Activated gamma-delta T cell treated with Interleukin-2 at 50 U/mL for 16 hours (primary cell): ENCODE measurements at places on chromosomes 5 and 9.

DNA sequence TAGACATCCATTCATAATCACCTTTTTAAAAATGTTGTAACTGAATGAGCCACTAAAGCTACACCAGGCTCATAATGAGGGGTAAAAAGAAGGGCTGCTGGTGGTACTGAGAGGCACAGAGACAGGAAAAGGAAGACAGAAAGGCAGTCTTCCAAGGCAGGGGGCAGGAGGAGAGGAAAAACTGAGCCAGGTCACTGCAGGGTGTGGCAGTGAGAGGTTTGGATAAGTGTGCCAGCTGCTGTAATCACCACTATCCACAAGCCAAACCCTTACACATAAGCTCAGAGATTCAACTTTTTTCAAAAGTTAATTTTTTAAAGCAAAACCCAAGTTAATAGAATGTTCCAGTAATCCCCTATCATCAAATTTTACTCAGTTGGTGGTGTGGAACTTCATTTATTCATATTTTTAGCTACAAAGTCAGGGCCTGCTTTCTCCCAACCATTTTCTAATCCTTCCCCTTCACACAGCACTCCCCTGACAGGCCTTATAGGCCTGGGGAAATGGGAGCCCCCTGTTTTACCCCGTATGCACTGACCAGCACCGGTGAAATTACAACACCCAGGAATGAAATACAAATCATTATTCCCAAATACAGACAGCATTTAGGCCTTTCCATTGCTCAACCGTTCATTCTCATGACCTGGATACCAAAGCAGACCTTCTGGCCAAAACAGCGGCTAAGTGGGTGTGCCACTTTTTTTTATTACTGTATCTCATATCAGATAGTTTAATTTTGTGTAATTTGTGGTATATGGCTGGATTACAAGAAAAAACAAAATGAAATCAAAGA, 76.3 kb downstream of the EFNA5 start:
- DNase-seq, result no peak

- no peak for DNase-seq
Measured at GRCh38 chr9:136765041-136765440, 723 bp upstream of the LCN15 start.

- DNase-seq, result no peak
Measured at GRCh38 chr5:60229691-60230185, 336.2 kb upstream of the PDE4D start.

- DNase-seq, result no peak
Measured at GRCh38 chr9:88143179-88143578, 4.9 kb upstream of the SPATA31C2 start.

DNA sequence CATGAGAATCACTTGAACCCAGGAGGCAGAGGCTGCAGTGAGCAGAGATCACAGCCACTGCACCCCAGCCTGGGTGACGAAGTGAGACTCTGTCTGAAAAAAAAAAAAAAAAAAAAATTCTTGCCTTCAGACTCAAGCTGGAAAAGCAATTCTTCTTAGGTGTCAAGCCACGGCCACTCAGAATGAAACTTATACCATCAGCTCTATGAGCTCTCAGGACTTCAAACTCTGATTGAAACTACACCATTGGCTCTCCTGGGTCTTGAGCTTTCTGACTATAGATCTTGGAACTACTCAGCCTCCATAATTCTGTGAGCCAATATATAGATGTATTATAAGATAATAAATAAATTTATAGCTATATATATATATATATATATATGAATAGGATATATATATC, 12.9 kb upstream of the FGF10 start:
- DNase-seq, result no peak

DNA sequence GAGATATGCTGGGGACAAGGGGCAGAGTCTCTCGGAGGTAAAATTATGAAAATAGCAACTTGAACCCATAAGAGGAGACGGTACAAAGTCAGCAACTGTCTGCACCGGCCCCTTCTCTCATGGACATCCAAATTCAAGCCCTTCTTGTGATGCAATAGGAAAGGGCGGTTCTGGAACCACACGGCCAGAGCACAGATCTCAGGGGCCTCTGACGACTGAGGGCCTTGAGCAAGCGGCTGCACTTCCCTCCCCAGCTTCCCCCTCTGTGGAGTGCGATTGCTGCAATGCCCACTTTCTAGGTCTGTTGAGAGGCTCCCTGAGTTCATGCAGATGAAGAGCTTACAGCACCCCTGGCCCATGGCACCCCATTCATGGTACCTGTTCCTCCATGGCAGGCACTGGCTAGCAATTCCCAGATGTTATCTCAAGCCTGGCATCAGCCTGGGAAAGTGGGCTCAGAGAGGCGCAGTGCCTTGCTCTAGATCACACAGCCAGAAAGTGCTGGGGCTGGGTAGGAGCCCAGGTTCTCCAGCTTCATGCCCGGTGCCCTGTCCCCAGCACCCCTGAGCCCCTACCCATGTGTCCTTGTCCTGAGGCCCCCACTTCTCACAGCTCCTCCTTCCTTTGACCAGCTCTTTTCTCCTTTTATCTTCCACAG, 17.7 kb upstream of the CPLX2 start:
- no peak for DNase-seq

- no peak for DNase-seq
Measured at GRCh38 chr5:151892393-151892792, 32.3 kb downstream of the GLRA1 start.

DNA sequence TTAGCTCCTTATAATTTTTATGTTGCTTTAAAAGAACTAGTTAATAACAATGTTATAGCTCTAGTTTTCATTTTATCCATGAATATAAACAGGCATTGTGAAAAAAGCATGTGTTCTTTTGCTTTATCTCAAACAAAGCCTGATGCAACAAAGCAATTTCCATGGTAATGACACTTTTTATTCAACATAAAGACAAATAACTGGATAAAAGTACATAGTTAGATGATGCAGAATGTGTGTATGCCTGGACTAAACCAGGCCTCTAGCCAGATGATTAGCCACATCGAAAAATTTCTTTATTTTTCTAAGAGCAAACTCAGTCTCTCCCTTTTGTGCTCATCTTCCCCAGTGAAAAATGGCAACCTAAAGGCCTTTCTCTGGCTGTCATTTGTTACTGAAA, 125.6 kb upstream of the TARS1 start:
- no peak for DNase-seq

- no peak for DNase-seq
Measured at GRCh38 chr9:13089666-13090065, 189.8 kb downstream of the MPDZ start.

DNA sequence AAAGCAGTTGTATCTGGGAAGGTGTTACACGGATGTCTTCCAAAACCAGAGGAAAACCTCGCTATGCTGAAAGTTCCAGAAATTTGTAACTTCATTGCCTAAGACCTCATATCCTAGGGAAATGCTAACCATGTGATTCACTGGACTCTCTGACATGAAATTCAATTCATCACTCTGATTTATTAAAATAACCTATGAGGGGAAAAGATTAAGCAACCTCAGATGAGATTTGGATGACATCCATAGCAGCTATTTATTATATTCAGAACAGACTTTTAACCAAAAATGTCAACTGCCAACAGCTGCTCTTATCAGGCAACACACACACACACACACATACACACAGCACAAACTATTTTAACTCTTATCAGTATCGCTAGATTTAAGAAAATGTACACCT, 1006.4 kb upstream of the CTNND2 start:
- DNase-seq, result no peak

DNA sequence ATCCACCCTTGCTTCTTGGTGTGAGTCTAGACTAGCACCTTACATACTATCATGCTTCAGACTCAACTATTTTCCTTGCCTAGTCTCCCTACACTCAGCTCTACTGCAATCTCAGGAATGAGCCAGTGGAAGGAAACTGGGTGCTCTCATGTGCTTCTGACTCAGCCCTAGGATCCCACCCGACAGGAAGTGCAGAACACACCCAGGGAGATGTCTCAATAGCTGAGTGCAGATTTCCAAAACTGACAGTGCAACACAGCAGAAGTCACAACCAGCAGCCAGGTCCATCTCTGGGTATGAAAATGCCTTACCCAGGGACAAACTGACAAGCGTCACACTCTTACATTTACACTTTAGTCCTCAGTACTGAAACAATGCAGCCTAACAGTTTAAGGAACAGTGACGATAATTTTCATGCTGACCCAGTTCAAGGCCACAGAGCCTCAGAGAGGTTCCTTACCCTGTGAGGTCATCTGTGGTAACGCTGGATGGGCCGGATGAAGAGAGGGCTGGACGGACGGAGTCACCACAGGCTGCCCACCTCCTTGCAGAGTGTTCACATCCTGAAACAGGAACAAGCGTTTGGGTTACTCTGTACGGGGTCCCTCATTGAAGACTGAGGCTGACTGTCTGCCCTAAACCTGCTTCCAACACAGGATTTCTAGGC, 33.0 kb downstream of the FKBP15 start:
- DNase-seq, result no peak

DNA sequence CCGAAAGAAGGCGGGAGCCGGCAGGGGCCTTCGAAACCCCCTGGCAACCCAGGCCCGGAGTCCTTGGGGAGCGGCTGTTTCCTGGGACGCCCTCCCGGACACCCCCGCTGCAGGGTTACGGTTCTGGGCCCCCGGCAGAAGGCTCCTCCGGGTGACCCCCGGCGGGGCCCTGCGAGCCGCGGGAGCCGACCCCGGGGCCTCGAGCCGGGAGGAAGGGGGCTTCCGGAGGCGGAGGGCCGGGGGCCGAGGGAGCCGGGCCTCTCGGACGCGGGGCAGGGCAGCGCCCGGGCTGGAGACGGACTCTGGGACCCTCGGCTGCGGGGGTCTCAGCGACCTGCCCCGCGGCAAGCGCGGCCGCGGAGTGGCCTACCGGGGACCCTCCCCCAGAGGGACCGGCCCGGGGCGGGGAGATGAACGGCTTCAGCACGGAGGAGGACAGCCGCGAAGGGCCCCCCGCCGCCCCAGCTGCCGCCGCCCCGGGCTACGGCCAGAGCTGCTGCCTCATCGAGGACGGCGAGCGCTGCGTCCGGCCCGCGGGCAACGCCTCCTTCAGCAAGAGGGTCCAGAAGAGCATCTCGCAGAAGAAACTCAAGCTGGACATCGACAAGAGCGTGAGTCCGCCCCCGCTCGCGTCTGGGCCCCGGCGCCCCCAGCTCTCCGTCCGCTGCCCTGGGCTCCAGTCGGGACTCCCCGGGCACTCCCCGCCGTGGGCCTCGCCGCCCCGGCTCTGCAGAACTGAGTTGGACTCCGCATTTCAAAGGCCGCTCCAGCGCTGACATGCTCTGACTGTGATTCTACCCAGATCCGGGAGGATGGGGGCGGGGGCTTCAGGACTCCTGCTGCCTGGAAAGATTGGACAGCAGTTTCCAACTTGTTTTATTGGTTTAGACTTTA, 645 bp downstream of the SAP30L start:
- peak; percentile 31 for DNase-seq

- no peak for DNase-seq
Measured at GRCh38 chr5:127079994-127080491, 6.7 kb upstream of the C5orf63 start.

DNA sequence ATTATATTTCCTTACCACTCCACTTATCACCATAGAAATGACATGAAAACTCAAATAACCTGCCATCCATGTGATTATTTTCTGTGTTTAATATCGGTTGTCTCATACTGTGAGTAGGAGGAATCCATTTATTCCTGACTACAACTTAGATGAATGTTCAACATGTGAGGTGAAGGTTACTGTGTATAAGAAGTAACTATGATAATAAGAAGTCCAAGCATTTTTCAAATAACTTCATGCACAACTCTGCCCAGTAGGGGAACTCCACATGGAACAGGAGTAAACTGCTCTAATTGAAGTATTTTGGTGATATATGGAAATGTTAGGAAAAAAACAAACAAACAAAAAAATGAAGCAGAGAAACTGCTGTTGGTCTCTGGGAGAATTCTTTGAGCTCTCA, 447.5 kb upstream of the GRIN3A start:
- no peak for DNase-seq

GRCh38 chr5:159781626-159782157, 134.6 kb upstream of the ADRA1B start:
- DNase-seq, result no peak

DNA sequence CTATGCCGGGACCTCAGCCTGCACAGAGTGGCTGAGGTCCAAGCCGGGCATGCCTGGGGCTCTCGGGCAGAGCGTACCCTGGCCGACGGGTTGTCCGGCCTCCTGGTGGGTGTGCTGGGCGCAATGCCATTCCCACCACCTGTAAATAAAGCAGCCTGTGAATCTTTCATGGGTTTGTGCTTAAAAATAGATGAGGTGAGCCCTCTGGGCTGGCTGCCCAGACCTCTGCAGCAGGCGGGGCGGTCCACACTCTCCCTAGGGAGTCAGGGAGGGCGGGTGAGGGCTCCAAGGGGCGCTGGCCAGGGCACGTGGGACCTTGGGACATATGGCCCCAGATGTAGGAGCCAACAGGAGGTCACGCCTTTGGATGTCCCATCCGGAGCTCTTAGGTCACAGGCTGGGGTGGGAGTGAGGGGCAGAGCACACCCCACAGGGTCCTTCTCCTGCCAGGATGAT, 3.6 kb upstream of the AGPAT2 start:
- DNase-seq, result no peak

- DNase-seq, result no peak
Measured at GRCh38 chr9:9746826-9747225, 866.0 kb downstream of the PTPRD start.

DNA sequence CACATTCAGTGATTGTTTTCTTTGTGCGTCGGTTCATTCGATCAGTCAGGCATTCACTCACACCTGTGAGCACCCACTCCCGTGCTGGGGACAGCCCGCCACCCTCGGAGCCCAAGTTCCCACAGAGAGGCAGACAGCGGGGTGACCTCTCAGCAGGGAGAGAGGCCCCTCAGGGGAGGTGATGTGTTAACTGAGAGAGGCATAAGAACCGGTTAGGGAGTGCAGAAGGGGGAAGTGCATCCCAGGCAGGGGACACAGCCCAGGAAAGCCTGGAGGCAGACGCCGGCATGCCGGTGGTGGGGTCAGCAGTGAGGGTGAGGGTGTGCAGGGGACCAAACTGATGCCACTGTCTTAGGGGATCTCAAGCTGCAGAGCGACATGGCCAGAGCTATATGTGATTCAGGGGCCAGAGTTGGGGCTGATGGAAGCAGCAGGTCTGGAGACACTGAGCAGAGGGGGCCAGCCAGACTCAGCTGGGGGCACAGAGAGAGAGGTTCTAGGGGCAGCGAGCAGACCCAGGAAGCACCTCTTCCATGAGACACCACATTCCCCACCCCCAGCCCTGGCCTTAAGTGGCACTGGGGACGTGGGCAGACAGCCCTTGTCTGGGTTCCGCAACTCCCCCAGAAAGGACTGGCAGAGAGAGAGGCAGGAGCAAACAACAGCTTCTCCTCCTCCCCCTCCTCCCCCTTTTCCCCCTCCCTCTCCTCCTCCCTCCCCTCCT, 35.9 kb downstream of the HK3 start:
- no peak for DNase-seq

DNA sequence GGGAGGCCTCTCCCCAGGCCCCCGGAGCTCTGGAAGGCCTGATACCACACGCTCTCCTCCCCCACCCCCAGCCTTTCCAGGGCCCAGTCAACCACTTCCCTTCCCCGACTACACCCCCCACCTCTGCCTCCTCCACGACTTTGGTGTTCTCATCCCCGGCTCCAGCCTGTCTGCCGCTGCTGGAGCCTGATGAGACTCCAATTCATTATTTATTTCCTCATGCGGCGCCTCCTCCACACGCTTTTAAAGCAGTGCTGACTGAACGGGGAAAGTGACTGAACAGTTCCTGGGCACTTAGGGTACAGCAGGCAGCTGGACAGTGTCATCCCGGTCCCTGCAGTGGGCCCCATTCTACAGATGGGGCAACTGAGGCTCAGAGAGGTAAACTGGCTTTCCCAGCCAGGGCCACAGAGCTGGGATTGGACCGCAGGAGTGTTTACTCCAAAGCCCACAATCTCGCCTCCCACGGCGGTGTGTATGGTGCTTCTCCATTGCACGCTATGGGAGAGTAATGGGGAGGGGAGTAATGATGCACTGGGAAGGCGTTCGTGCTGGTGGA, 15.9 kb upstream of the RPL26L1 start:
- DNase-seq, result no peak
